ENCODE measurements at places on chromosomes 2 and 18. TPM values are rescaled to one million over a fixed set of nuclear protein-coding genes. Genes with fewer than 3 reads are reported as not detected.

Gene CROCC2
- total RNA-seq = not detected

Gene POMC
- 0.39 TPM for total RNA-seq

Gene GKN2
- not detected for total RNA-seq

DNA sequence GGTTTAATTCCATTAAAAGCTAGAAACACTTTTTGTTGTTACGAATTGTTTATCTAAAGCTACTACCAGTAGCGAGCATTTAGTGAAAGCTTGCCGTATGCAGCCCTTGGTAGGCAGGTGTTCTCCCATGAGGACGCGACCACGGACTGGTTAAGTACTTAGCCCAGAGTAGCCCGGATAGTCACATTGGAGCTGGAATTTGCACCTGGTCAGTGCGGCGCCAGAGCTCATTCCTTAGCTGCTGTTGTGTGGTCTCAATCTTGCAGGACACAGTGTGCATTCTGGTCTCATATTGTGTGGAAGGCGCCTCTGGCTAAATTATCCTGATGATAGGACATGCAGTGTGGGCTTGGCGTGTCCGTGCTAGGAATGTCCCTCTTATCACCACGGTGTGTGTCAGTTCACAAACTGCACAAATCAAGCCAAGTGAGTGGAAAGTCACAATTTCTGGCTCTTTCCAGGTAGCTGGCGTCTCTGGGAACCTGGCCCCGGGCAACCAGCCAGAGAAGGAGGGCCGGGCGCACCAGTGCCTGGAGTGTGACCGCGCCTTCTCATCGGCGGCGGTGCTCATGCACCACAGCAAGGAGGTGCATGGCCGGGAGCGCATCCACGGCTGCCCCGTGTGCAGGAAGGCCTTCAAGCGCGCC lies 133.3 kb downstream of the ZNF236 start:
- DNase-seq = no peak

GRCh38 chr2:1010415-1010930 lies 59.8 kb downstream of the SNTG2 start:
- no peak for DNase-seq

DNA sequence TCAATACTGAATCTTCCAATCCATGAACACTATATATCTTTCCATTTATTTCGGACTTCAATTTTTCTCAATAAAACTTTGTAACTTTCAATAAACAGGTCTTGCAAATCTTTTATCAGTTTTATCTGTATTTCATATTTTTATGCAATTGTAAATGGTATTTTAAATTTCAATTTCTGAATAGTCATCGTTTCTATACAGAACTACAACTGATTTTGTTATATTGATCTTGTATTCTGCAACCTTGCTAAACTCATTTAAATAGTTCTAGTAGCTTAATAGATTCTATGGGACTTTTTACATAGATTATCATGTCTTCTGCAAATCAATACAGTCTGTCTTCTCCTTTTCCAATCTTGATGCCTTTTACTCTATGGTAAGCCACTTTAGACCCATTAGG lies 90.4 kb downstream of the FAM228A start:
- DNase-seq = no peak

- no peak for DNase-seq
Observed at GRCh38 chr2:168467729-168468128, 11.7 kb downstream of the CERS6 start.

DNA sequence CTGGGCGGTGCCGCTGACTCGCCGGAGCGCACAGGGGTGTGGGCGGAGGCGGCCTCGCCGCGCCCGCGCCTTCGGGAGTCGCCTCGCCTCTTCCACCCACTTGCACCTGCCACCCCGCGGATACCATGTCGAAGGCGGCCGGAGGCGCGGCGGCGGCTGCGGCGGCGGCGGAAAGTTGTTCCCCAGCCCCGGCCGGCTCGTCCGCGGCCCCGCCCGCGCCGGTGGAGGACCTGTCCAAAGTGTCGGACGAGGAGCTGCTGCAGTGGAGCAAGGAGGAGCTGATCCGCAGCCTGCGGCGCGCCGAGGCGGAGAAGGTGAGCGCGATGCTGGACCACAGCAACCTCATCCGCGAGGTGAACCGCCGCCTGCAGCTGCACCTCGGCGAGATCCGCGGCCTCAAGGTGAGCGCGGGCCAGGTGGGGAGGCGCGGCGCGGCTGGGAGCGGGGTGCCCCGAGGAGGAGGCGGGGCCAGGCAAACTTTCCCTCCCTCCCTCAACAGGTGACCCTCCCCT lies 766 bp downstream of the CCDC85A start:
- no peak for DNase-seq

Data from foreskin keratinocyte (primary cell).